ENCODE measurements at places on chromosomes 4 and X.

GRCh38 chrX:69015564-69016292 is 149.5 kb downstream of the PJA1 start:
- no peak for DNase-seq

DNA sequence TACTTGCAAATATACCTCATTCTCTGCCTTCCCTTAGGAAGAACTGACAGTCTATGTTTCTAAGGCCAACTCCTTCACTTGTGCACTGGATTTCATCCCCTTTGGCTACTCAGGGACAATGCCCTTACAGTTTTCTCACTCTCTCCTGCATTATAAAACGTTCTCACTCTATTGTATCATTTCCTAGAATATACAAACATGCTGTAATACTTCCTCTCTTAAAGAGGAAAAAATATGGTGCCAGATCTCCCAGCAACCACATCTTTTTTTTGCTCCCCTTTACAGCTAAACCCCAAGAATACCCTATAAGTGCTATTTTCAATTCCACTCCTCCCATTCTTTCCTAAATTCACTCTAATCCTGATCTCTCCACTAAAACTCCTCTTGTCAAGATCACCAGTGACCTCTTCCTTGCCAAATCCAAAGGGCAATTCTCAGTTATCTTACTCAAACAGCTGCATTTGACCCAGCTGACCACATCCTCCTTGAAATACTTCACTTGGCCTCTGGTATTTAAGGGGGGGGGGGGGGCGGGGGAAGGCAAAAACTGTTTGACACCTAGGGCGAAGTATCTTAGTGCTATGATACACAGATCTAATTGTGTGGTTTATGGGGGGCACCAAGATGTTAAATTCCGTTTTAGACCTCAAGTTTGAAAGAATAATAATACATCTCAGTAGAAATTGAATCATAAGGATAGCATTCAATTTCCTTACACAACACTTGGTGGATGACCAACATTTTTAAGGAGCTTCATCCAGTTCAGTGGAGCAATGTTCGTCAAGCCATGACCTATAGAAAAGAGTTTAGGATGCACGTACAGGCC is 1.6 kb downstream of the RCHY1 start:
- no peak for DNase-seq

DNA sequence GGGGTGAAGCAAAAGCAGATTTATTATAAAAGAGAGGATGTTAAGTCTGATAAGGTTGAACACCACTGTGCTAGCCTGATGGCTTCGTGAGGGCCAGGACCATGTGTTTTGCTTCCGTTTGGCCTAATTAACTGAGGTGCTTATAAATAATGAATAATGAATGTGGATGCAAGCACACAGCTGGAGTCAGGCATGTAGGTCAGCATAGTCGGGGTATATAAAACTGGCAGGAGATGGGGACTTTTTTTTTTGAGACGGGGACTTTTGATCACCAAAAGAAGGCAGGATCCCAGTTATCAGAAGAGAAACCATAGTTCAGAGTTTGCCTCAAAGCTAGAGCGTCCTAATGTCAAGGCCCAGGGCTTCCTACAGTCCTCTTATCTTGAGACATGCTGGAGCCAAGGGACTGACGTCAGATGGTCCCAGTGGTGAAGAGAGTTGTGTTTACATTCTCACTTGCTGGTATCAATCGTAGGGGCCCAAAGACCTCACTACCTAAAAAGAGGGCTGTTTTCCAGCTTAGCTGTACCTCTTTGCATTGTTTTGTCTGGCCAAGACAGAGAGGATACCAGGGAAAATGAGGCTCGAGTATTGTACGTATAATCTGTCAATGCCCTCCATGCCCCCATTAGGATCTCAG is 50.4 kb downstream of the RTL9 start:
- DNase-seq, result no peak

DNA sequence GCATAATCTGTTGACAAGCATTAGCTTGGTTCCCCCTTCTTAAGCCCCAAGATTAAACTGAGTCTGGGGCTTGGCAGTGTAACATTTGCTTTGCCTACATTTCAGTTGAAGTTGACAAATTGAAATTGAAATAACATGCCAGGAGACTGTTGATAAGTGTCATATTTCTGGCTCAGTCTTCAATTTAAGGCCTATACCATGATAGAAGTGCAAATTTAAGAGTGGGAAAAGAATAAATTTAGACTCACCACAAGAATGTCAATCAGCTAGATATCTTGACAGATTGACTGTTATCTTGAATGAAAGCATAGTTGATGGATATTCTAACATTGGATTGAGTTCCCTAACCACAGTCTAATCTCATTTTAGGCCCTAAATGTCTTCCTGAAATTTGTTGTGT is 117.6 kb downstream of the MAGEB17 start:
- no peak for DNase-seq
